Activated T-cell treated with anti-CD3 and anti-CD28 coated beads for 4 hours (primary cell): ENCODE measurements at places on chromosomes 7 and 10.

- no peak for DNase-seq
These were observed 69.1 kb upstream of the WAC start for GRCh38 chr10:28463676-28464395.

GRCh38 chr10:49562893-49563292 lies 24.0 kb upstream of the ERCC6 start:
- DNase-seq = no peak

DNA sequence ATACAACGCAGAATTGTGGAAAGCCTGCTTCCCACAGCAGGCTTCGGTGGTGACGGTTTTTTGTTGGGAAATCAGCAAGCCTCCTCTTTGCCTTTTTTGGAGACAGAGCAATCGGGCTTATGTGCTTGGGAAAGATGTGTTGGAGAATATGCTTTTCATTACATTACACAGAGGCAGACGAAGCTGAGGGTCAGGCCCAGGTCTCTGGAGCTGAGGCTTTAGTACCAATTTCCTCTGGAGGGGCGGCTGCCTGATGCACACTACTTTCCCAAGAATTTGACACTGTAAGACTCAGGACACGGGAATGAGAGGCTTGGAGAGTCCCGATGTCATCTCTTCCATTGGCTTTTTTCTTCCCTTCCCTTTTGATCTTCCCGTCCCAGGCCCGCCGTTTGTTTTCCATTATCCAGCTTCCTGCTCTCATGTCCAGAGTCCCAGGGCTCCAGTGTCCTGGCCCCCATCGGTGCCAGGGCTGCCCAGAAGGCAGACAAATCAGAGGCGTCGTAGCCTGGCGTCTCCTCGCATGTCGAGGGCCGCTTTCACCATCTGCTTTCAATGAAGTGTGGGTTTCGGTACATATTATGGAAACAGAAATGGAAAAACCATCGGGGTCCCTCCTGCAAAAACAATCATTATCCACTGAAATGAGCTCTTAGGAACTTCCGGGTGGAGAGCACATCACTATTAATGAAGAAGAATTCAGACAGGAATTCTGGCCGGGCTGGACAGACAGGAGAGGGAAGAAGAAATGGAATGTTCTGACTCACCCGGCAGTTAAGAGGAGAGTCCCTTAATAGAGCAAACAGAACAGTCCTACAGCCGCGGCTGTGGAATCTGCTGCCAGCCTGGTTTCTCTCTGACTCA lies 123.0 kb upstream of the JCAD start:
- no peak for DNase-seq

- no peak for DNase-seq
These were observed 42.9 kb upstream of the TRIM24 start for GRCh38 chr7:138417078-138417700.

- no peak for DNase-seq
These were observed 56.0 kb downstream of the CPXM2 start for GRCh38 chr10:123835575-123835974.

DNA sequence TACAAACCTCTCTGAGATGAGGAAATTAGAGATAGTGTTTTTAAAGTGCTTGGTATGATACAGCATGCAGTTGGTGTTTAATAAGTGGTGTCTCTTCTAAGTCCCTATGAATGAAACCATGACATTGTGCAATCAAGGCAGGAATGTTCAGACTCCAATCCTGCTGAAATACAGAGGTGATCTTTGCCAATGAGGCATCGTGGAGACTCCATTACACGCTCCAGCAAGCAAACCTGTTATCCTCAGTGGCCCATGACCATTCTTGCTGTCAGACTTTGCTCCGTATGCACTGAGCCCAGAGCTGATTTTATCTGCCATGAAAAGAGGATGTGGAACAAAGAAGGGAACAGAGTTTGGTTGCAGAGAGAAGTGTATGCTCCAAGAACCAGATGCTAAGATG lies 47.3 kb downstream of the CDHR3 start:
- no peak for DNase-seq

- DNase-seq = no peak
These were observed 210.7 kb downstream of the MAD1L1 start for GRCh38 chr7:2022021-2022409.

GRCh38 chr7:91618776-91619765 lies 261.4 kb downstream of the MTERF1 start:
- no peak for DNase-seq

- DNase-seq = no peak
These were observed at the start of gene HOGA1 for GRCh38 chr10:97584060-97584797. Gene HOGA1, plus strand, starts transcription at chr10:97584389. Its CDS starts 315 bp downstream, at chr10:97584704.

DNA sequence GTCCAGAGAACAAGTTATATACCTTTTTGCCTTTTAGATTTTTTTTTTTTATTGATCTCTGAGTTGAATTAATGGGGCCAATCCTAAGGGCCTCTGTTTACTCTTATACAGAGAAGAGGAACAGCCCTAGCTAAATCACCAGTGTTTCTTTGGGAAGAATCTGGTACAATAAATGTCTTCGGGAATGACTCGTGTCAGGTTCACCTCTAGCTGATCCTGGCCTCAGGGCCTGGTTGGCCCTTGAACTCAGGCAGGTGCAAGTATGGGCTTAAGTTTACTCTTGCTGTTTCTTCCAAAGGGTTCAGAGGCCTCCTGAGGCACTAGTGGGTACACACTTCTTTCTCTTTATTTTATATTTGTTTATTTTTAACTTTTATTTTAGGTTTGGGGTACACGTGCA lies 71.0 kb downstream of the LRMDA start:
- no peak for DNase-seq

GRCh38 chr7:117124591-117125220 lies 171.4 kb downstream of the ST7 start:
- DNase-seq = peak; percentile 24

DNA sequence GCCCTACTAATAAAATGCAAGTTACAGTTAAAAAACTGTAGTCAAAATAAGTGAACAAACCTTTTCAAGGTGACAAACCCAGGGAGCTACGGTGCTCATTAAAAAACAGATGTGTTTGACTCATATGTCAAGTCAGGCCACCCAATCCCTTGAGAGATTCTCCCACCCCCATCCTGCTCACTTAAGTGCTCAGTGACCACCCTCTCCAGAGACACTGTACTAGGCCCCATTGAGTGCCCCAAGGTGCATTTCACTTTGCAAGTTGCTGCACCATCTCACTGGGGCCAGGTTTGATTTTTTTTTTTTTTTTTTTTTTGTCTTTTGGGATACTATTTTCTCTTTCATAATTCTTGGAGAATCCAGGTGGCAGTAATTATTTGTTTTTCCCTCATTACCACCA lies 1.9 kb downstream of the ERV3-1 start:
- DNase-seq = no peak

GRCh38 chr7:79506481-79506880 lies 53.0 kb upstream of the MAGI2 start:
- no peak for DNase-seq

GRCh38 chr10:124745673-124746072 lies 1.5 kb upstream of the FAM53B start:
- no peak for DNase-seq

DNA sequence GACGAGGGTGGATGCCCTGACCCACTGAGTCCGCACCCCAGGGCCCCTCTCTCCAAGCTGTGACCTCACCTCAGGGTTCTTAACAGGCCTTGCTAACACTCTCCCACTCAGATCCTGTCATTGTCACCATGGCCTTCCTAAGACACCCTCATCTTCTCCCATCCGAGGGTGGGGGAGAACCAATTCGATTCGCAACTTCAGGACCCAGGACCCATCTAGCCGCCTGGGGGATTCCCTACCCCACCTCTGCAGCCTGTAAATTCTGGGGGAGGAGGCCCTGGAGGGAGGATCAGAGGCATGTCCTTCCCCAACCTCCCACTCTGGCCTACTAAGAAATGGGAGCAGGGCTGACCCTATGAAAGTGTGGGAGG lies 17.4 kb downstream of the TRIM8 start:
- no peak for DNase-seq

DNA sequence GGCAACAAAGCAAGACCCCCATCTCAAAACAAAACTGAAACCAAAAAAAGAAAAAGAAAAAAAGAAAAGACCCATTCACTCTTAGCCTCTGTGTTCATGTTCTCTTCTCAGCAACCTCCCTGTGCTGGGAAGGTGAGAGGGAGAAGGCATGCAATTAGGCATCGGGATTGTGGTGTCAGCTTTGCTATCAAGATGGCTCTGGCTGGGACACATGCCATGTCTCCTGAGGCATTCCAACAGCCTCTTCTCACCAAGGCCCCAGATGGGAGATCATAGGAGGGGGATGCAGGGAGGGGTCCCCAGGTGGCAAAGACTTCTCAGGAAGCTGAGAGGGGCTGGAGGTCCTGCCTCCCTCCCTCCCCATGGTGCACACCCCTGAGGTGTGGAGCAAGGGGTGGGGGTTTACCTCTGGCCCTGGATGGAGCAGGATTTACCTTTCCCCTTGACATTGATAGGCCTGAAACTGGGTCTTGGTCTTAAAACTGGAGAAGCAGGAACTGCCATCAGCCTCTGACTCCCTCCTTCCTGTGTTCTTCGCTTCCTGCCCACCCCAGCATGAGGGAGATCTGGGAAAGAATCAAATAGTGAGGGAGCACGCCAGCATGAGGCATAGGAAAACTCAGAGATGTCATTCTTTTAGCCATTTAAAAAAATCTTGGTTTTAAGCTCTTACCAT lies 96.2 kb upstream of the DUSP5 start:
- no peak for DNase-seq

DNA sequence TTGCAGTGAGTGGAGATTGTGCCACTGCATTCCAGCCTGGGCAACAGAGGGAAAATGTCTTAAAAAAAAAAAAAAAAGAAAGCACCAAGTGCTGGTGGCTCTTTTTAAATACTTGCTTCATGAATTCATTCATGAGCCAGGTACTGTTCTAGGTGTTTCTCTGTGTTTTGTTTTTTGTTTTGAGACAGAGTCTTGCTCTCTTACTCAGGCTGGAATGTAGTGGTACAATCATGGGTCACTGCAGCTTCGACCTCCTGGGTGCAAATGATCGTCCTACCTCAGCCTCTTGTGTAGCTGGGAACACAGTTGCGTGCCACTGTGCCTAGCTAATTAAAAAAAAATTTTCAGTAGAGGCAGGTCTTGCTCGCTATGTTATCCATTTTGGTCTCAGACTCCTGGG lies 5.3 kb downstream of the STOX1 start:
- no peak for DNase-seq

- DNase-seq = no peak
These were observed 287.0 kb downstream of the TCERG1L start for GRCh38 chr10:131024259-131025131.

DNA sequence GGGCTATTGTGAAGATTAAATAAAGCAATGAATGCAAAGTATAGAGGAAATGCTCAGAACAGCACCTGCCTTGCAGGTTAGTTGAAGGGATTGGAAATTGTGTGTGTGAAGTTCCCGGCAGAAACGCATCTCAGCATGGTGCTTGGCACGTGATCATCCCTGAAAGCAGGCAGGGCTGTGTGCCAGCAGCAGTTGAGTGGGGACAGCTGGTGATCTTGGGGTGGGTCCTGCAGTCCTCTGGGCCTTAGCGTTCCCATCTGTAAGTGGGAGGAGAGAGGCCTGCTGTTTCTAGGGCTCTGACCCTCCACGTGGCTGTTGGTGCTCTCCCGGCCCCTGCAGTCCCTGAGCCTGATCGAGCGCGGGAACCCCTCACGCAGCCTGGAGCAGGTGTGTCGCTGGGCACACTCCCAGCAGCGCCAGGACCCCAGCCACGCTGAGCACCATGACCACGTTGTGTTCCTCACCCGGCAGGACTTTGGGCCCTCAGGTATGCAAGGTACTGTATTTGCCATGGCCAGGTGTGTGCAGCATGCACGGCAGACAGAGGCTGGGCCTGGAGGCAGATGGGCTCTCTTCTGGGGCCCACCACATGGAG lies 55.3 kb downstream of the TBATA start:
- DNase-seq = no peak

GRCh38 chr10:79404231-79404609 lies 41.2 kb downstream of the ZCCHC24 start:
- no peak for DNase-seq

GRCh38 chr7:152949253-152949652 lies 189.7 kb downstream of the ACTR3B start:
- DNase-seq = no peak

GRCh38 chr7:37311355-37311754 lies 137.3 kb downstream of the ELMO1 start:
- peak; percentile 19 for DNase-seq

DNA sequence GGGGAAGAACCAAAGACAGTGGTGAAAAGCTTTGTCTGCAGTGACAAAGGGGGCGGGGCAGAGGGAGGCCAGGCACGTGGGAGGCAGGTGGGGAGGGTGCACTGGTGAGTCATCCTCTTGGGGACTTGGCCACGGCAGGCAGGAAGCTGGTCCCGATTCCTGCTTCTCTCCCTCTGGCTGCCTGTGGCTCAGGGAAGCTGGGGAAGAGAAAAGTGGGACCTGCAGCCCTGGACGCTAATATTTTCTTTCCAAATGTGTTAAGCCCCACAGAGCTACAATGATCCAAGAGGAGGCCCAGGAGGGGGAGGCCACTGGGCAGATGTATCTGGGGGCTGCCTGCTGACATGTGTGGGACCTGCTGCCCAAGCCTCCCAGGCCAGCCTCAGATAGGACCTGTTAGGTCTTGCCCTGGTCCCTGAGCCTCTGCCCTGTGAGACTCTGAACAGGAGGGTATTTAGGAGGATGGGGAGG lies 231.8 kb downstream of the KCNMA1 start:
- peak; percentile 6 for DNase-seq

GRCh38 chr7:18444826-18445225 lies 50.7 kb upstream of the HDAC9 start:
- DNase-seq = no peak

GRCh38 chr7:120170834-120171233 lies 102.1 kb upstream of the KCND2 start:
- no peak for DNase-seq

DNA sequence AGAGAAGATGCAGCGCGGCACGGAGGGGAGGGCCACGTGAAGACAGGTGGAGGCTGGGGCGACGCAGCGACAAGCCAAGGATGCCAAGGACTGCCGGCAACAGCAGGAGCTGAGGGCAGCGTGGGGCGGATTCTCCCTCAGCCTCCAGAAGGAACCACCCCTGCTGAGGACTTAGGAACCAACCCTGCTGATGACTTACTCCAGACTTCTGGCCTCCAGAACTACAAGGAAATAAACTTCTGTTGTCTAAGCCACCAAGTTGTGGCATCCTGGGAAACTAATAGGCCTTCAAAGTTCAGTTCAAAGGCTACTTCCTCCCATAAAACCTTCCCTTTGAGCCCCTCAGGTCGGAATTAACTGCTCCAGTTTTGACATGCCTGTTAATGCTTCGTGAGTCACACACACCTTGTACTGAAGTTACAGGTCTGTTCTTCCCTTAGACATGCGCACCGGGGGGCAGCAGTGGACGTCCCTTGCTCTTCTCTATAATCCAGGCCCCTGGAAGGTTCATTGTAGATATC lies 88.4 kb upstream of the RHEB start:
- DNase-seq = no peak

GRCh38 chr7:25802473-25802872 lies 349.5 kb upstream of the NFE2L3 start:
- no peak for DNase-seq
